ENCODE measurements at places on chromosomes 2 and 18.

DNA sequence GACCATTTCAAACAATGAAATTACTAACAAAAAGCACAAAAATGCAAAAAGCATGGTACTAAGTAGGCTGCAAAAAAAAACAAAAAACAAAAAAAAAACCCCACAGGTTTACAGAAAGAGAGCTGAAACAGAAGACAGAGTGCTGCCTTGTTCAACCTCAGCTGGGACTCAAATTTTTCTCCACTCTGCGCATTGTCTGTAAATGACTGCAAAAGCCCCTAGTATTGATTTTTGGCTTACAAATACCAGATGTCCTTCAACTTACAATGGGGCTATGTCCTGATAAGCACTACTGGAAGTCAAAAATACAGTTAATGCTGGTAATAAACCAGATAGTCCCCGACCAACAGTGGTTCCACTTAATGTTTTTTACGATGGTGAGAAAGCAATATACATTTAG, 42.2 kb downstream of the UBE2E3 start:
- no peak for DNase-seq

DNA sequence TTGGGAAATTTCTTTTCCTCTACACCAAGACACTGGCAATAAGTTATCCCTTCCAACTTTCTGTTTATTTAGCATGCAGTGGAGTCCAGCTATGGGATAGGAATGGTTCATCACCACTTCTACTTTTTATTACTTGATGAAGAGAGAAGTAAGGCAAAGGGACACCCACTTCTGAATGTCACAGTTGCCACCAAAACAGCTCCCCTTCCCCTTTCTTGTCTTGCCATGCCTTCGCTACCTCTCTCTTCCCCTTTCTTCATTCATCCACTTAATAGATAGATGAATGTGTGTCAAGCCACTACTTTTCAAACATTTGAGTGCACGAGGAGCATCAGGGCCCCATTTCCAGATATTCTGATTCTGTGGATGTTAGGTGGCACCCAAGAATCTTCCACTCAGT, 59.6 kb downstream of the KCTD18 start:
- DNase-seq = no peak

DNA sequence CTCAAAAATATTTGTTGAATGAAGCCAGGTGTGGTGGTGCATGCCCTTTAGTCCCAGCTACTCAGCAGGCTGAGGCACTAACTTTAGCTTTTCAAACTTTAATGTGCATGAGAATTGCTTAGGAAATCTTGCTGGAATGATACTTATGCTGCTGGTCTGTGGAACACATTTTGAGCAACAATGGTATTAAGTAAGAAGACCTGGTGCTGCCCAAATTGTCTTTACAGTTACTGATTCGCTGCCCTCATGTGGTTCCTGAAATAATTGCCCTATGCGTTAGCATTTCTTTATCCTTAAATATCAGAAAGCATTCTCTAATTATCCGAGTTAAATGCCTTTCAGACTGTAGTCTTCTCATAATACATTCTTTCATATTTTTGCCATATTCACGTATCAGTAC, 76.0 kb upstream of the SESTD1 start:
- no peak for DNase-seq

DNA sequence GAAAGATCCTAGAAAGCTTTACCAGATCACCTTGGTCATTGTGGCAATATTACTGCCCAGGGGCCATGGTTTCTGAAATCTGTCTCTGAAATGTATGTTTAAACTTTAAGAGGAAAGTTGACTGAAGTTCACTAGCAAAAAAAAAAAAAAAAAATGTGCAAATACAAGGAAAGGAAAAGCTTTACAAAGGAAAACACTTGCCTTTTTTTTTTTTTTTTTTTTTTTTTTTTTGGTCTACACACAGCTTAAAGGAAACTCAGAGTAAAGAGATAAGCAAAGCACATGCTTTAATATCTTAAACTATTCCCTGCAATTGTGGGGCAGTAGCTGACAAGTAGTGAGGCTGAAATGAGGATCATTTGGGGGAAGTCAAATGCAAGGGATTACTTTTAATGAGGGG, 174.2 kb upstream of the EPAS1 start:
- DNase-seq = no peak

DNA sequence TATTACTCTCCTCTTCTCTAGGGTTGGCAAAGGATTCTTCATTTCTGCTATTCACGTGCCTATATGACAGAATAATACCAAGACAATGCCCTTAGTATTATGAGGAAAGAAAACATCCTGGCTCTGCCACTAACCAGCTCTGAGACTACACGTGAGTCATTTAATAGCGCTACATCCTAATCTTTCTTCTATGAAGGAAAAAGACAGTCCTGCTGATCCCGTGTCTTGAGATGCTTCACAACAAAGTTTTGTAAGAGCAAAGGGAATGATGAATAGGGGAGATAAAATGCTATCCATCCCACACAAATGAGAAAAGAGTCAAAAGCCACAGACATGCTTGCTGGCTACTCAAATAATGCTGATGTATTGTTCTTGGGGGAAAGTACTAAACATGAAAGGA, 152.8 kb downstream of the PID1 start:
- DNase-seq = no peak

DNA sequence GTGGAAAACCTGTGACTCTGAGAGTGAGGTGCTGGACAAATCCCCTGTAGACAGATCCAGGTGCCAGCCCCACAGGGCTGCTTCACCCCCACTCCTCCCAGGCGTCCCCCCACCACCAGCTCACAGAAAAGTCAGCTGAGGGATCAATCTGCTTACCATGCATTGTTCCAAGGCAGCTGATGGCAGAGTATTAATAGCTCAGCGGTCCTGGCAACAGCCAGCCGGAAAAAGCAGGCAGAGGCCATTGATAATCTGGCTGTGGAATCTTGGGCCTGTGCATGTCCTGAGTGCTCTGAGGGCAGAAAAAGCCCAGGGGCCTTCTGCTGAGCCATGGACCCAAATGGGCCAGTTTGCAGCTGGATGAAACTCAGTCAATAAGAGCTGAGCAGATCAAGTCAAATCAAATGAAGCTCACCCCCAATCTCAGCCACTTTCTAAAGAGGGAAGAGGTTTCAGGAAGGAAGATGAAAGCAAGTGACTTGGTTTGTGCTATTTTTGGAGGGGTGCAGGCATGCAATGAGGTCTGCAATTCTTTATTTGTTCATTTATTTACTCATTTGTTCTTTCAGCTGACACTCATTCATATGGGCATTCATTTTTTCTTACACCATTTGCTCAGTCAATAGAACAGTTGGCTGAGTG, 63.4 kb downstream of the GYPC start:
- DNase-seq = no peak

DNA sequence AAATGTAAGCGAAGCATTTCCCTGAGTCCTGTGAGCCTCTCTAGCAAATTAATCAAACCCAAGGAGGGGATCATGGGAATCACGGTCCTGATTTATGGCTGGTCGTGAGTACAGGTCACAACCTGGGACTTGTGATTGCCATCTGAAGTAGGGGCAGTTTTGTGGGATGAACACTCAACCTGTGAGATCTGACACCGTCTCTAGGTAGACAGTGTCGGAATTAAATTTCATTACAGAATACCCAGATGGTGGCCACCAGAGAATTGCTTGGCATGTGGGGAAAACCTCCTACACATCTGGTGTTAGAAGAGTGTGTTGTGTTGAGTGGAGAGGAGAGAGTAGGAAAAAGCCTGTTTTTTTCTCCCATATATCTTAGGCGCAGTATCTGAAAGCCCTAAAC, 12.5 kb downstream of the CAPN14 start:
- no peak for DNase-seq

DNA sequence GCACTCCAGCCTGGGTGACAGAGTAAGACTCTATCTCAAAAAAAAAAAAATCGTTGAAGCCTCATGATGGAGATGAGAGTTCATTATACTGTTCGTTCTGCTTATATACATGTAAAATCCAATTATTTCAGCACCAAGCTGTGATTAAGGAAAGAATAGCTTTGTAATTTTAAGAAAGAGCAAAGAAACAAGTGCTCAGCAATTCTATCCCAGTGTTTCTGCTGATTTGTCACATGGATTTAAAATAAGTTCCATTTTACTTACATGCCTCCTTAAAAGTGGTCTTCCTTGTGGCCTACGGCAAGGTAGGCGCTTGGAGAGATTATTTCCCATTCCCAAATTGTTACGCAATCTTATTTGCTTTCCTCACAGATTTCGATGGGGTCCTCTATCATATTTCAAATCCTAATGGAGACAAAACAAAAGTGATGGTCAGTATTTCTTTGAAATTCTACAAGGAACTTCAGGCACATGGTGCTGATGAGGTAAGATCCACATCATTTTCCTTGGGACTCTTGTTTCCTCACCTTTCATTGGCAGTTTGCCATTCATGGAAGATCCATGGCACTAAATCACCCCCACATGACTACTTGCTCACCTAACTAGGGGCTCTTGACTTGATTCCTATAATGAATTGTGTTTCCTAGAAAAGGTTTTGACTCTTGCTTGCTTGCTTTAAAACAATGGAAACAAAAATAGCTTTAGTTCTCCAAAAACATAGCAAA, 11.5 kb downstream of the ARPC2 start:
- DNase-seq = no peak

GRCh38 chr2:73707058-73707457, 30.1 kb downstream of the TPRKB start:
- no peak for DNase-seq

- DNase-seq = no peak
Observed at GRCh38 chr2:169091761-169092519, 22.6 kb downstream of the DHRS9 start.

DNA sequence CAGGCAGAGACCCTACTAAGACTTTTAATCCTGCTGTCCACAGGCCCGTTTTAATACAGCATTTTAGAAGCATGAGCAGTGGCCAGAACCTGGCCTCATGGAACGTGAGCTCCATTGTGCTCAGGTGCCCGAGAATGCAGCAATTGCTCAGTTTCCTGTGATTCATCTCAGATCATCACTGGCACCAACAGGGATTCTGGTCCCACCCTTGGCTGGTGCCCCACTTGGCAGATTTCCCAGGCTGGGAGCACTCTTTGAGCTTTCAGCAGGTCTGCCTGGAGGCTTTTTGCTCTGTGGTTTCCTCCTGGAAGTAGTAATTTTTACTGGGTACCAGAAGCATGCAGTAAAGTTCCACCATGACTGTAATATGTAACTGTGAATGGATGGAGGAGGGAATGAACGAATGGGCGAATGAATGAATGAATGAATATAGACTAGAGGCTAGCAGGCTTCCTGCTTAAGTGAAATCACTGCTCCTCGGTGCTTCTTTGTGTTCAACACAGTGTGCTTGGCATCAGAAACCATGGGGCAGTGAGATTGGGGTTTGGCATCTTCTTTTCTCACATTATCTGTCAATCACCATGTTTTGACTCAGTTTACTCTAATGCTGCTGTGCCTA, 312.9 kb downstream of the PRKCE start:
- no peak for DNase-seq

- DNase-seq = no peak
Observed at GRCh38 chr2:208239770-208240493, 14.9 kb downstream of the IDH1 start.

DNA sequence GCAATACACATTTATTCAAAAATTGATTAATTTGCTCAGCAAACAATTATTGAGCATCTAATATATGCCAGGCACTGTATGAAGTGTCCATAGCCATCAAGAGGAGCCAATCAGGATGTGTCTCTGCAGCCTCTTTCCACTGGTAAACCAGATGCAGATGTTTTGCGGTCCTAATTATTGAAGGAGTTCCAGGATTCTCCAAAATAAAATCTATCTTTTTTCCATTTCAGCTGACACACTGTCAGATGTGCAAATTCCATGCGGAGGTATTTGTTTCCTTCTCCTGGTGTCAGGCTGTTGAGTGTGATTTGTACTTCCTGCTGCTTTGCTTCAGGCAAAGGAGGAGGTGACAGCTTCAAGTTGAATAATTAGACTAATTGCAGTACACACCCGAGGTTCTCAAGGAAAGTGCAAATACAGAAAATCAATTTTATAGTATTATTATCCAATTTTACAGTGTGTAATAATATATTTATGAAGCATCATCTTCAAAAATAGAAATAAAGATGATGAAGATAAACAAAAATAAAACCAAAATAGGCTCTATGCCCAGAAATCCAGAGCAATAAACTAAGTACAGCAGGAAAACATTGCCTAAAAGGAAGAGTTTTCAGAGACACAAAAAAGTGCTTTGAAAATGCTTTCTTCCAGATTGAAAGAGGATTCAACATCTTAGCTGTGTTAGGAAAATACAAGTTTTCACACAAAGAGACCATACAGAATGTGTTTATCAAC, 1352.9 kb upstream of the CHAC2 start:
- DNase-seq = no peak

GRCh38 chr2:197298609-197299008, 12.0 kb downstream of the ANKRD44 start:
- no peak for DNase-seq

DNA sequence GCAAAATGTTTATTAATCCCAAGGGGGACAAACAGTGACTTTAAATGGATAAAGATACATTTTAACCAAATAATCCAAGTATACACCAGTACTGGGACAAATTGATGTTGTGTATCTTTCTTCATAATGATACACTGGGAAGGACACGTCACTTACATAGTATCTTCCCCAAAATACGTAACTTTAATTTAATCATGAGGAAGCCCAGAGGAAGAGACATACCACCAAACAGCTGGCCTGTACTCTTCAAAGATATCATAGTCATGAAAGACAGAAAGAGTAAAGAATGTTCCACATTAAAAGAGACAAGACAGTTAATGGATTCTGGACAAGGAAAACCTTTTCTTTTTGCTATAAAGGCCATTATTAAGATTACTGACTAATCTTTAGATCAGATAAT, 37.1 kb downstream of the AGFG1 start:
- no peak for DNase-seq

DNA sequence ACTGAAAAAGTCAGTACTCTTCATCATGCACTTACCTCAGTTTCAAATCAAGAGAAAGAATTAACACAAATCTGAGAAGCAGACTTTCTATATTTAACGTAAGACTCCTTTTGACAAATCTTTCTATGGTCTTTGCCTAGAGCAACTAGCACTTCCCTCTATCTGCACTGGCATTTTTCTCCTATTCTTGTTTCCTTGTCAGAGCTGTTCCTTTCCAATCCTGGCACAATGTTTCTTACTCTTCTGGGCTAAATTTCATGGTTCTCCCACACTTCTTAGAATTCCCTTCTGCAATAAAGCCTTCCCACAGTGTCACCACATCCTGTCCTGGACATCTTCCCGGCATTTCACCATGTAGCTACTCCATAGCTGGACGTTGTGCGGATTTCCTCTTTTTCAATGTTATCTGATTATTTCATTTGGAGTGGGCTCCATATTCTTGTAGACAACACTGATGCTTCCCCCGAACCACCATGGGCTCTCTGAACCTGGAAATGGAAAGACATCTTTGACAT, 144.7 kb upstream of the CTNNA2 start:
- no peak for DNase-seq

- DNase-seq = no peak
Observed at GRCh38 chr2:87401726-87402345, 346.1 kb upstream of the PLGLB2 start.

Data from CD4-positive, alpha-beta T cell (primary cell).